ENCODE measurements at places on chromosomes 16 and 17.

- DNase-seq: no peak
Observed at GRCh38 chr17:19386051-19386929, 700 bp downstream of the MFAP4 start.

- no peak for DNase-seq
Observed at GRCh38 chr16:71352963-71353460, 5.5 kb upstream of the CALB2 start.

DNA sequence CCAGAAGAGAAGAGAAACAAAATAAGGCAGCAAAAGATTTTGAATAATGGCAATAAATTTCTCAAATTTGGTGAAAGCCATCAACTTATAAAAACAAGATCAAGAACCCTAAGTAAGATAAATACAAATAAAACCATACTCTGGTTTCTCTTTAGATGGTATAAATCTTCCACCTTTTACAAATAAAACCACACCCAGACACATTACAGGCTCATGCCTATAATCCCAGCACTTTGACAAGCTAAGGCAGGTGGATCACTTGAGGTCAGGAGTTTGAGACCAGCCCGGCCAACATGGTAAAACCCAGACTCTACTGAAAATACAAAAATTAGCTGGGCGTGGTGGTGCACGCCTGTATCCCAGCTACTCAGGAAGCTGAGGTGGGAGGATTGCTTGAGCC, 43.8 kb downstream of the TTLL6 start:
- DNase-seq: no peak

GRCh38 chr17:70254735-70255460, 85.6 kb downstream of the KCNJ2 start:
- DNase-seq: no peak

DNA sequence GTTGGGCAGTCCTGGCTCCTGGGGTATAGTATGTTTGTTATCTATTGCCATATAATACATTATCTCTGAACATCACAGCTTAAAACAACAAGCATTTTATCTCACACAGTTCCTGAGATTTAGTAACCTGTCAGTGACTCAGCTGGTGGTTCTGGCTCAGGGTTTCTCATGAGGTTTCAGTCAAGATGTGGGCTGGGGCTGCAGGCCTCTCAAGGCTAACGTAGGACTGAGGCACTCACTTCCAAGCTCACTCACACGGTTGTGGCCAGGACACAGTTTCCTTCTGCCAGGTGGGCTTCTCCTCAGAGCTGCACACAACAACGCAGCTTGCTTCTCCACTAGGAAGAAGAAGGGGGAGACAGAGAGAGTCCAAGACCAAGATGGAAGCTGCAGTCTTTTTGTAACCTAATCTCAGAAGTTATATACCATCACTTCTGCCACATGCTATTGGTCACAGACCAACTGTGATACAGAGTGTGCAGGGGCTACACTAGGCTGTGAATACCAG, 10.3 kb upstream of the MED13 start:
- no peak for DNase-seq

- DNase-seq: no peak
Observed at GRCh38 chr17:75703591-75703990, 17.7 kb upstream of the ITGB4 start.

DNA sequence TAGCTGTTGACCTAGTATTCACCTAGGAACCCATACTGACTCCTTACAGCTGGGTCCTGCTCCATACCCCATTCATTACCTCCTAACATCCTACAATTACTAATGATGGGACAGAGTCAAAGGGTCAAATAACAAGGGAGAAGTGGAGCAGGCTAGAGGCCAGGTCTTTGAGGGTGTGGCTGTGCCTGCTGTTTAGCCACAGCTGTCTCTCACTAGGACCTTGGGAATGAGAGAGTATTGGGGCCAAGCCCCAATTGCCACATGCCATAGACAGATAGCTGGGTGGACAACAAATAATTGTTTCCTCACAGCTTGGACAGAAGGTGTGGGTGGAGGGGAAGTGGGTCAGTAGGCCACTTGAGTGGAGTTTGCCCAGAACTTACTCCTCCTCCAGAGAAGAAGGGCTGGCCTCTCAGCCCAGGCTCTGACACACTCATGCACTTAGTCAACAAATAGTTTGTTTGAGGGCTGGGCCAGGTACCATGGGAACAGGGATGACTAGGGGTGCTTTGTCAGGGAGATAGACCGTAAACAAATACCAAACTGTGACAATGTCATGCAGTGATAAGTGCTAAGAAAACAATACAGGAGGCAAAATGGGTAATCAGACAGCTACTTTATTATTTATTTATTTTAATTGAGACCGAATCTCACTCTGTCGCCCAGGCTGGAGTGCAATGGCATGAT, 10.2 kb upstream of the CENPT start:
- peak; percentile 75 for DNase-seq

GRCh38 chr17:7220593-7221277, 997 bp downstream of the ACADVL start:
- peak; percentile 37 for DNase-seq

- DNase-seq: peak; percentile 89
Observed at GRCh38 chr17:58513965-58514769, at the start of gene MTMR4. Gene MTMR4 (minus strand): TSS chr17:58514638. CDS start chr17:58514407, 231 bp downstream.

- no peak for DNase-seq
Observed at GRCh38 chr16:57815987-57816745, 13.9 kb upstream of the KIFC3 start.

- no peak for DNase-seq
Observed at GRCh38 chr17:9968881-9969280, 63.8 kb upstream of the RCVRN start.

GRCh38 chr16:70793851-70794502, 7.0 kb downstream of the VAC14 start:
- DNase-seq: no peak

- no peak for DNase-seq
Observed at GRCh38 chr17:44389723-44390202, 314 bp upstream of the ITGA2B start.

DNA sequence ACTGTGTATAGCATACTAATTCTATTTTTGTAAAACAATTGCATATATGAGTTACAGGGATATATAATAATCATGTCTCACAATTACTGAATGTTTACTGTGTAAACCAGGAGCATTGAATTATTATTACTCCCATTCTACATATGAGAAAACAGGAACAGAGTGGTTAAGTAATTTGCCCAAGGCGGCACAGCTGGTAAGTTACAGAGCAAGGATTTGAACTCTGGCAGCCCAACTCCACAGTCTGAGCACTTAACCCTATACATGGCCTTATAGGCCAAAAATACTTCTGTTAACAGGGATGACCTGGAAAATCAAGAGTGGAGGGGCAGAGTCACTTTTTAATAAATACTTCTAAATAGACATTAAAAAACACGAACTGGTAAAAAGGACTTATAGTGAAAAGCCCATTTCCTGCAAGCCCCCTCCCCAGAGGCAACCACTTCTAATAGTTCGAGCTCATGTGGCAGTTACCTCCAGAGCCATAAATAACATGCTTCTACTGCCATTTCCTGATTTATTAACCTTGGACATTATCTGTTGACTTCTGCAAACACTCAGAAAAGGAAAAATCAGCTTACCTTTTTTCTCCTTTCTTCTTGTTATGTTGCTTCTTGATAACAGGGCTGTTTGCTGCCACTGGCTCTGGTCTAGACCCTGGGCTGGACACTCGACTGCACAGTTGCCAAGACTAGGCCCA, 22.1 kb upstream of the ADGRG1 start:
- peak; percentile 40 for DNase-seq

GRCh38 chr16:966035-966434, 4.7 kb downstream of the LMF1 start:
- DNase-seq: no peak

DNA sequence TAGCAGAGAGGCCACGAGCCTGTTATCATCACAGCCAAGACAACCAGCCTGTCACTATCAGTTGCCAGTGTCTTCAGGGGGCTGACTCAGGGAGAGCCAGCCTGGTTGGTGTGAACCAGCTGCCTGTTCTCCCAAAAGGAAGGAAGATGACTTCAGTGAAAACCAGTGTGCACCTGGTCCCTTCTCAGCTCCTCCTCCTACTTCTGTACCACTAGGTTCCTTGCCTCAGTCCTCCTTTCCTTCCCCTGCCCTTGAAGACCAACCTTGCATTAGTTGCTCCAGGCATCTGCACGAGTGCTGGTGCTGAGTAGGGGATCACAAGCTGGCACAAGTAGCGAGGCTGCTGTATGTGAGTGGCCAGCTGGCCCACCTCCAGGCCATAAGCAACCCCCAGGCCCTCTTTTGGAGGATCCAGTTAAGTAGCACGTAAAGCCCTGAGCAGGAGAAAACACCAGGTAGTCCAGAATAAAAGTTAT, 8.5 kb downstream of the TUBG1 start:
- DNase-seq: no peak

- no peak for DNase-seq
Observed at GRCh38 chr16:11194913-11195312, 61.1 kb downstream of the SOCS1 start.

DNA sequence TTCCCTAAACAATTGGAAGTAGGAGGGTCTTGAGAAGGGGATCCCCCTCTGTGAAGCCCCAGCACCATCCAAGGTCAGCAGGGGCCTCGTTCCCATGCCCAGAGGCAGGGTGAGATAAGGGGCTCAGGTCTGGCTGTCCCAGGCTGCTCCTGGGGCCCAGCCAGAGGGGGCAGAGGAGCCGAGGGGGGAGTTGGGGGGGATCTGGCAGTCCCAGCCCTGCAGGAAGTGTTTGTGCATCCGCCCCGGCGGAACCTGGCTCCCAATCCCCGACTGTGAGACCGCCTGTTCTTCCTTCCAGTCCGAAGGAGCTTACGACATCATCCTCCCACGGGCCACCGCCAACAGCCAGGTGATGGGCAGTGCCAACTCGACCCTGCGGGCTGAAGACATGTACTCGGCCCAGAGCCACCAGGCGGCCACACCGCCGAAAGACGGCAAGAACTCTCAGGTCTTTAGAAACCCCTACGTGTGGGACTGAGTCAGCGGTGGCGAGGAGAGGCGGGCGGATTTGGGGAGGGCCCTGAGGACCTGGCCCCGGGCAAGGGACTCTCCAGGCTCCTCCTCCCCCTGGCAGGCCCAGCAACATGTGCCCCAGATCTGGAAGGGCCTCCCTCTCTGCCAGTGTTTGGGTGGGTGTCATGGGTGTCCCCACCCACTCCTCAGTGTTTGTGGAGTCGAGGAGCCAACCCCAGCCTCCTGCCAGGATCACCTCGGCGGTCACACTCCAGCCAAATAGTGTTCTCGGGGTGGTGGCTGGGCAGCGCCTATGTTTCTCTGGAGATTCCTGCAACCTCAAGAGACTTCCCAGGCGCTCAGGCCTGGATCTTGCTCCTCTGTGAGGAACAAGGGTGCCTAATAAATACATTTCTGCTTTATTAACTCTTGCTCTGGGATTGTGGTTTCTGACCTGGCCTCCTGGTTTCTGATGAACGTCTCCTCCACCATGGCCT, 14.9 kb downstream of the GPRC5C start:
- no peak for DNase-seq

- DNase-seq: no peak
Observed at GRCh38 chr17:74646231-74646630, 22.7 kb upstream of the CD300E start.

DNA sequence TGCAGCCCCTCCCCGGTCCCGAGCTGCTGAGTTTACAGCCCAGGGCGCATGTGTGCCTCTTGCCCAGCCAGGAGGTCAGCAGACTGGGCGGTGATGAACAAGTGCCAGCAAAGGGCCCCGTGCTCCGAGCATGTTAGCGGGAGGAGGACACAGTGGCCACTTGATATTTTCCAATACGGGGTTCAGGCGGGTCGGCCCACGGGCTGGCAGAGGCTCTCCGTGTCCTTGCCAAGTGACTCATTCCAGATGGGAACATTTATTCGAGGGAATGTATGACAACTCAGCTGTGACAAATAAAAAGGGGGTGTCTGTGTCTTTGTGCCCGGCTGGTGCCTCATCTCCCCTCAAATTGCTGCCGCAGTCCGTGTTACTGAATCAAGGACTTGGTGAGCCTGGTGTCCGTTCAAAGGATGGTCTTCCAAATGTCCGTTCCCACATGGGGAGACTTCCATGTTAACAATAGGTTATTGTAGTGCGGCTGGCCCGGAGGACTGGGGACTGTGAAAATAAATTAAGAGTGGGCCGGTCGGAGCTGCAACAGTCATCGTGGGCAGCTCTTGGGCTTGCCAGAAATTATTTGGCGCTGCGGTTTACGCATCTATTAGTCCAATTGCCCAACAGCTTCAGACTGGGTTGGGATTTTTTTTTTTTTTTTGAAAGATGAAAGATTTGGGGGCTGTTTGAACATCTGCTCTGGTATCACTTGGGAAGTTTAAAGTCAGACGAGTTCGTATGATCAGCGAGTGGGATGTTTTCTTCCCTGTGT, 174.0 kb upstream of the CIBAR2 start:
- no peak for DNase-seq

DNA sequence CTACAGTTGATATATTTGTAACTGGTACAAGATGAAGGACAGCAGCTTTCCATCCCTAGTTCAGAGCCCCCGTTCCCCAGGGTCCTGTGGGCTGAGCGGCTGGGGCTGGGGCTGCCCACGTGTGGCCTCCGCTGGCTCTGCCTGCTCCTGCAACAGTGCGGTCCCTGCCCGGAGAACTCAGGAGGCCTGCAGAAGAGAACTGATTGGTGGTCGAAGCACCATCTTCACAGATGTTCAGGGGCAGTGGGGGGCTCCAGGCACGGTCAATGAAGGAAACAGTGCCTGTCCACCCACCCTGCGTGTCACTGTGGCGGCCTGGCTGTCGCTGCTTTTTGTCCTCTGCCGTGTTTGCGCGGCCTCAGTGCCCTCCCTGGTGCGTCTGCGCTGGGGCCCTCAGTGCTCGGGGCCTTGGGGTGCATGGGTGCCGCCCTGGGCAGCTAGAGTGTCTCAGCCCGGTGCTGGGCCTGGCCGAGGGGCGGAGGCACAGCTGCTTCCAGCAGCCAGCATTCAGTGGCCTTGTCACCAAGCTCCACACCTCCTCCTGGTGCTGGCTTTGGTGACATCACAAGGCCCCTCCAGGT, 4.2 kb upstream of the NUDT16L1 start:
- DNase-seq: no peak

GRCh38 chr17:21573961-21574610, 118.2 kb upstream of the KCNJ18 start:
- no peak for DNase-seq

- no peak for DNase-seq
Observed at GRCh38 chr16:17365211-17365541, 105.6 kb downstream of the XYLT1 start.

DNA sequence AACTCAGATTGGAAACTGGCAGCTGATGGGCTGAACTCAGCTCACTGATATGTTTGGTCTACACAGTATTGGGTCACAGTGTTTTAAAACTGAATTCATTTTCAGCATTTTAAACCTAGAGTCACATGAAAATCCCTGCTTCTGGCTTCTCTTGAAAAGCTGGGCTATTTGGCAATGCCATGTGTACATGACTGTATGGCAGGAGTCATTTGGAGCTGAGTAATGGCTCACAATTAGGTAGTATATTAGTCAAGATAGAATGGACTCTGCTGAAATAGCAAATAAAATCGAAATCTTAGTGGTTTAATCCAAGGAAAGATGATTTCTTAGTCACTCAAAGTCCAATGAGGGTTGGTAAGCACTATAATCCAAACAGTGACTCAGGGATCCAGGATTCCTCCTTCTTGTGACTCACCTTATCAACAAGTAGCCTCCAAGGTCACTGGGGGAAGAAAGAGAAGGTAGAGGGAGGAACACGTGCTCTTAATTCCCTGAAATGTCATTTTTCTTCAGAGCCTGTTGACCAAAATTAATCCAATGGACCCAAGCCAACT, 13.9 kb upstream of the PMP22 start:
- no peak for DNase-seq
